Stimulated activated CD8-positive, alpha-beta memory T cell treated with anti-CD3 and anti-CD28 coated beads, Interleukin-4, amount 100 ng/mL, for 1 hour (primary cell): ENCODE measurements at places on chromosomes 7 and 10.

DNA sequence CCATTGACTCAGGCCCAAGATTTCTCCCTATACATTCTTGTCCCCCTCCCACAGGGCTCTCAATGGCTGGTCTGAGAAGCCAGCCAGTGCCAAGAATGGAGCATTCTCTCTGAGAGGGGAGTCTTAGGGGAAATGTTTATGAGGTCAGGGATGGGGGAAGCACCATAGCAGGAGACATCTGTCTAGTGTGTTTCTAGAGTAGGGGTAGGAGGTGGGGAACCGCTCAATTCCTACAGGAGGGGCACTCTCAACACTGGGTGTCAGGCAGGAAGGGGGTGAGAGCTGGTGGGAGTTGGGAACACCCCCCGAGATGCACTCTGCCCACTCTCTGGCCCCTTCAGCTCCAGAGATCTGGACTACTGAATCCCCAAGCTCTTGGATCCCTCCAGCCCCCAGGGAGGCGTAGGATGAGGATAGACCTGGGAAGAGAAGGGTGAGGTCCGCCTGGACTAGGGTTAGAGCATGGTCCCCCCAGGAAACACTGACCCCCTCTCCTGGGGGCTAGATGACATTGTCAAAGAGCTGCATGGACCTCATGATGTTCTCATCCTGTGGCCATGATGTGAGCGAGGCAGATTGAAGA lies 8.7 kb upstream of the OGA start:
- no peak for DNase-seq

DNA sequence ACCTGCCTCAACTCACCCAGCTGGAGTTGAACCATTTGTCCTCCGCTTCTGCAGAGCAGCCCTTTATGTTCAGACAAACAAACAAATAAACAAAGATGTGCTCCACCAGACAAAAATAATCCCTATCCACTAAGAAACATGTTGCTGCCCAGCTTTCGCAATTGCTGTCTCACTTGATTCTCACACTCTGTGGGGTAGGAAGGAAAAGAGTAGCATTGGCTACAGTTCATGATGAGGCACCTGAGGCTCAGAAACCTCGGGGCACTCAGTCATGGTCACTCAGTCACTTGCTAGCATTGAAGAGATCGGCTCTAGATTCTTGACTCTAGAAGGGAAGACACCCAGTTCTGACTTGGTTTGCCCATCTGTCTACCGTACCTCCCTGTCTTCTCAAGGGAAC lies 88.0 kb upstream of the ZMIZ1 start:
- DNase-seq: no peak

GRCh38 chr10:31152421-31153135 lies 120.9 kb upstream of the ZNF438 start:
- DNase-seq: no peak

- no peak for DNase-seq
These were observed 807.9 kb upstream of the MBL2 start for GRCh38 chr10:53580465-53580864.

DNA sequence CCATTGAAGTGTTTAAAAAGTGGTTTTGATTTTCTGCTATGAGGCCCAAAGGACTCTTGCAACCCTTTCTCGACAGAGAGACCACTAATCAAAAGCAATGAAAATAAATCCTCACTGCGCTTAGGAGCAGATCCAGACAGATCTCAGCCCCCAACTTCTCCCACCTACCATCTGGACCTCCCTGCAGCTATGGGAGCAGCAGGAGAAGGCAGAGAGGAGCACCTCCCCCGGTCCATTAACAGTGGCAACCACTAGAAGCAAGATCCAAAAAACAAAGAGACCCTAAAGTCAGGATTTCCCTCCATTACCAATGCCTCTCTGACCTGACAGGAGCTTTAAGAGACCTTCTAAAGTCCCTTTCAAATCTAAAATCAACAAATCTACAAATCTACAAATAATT lies 99.0 kb upstream of the LSM8 start:
- no peak for DNase-seq

DNA sequence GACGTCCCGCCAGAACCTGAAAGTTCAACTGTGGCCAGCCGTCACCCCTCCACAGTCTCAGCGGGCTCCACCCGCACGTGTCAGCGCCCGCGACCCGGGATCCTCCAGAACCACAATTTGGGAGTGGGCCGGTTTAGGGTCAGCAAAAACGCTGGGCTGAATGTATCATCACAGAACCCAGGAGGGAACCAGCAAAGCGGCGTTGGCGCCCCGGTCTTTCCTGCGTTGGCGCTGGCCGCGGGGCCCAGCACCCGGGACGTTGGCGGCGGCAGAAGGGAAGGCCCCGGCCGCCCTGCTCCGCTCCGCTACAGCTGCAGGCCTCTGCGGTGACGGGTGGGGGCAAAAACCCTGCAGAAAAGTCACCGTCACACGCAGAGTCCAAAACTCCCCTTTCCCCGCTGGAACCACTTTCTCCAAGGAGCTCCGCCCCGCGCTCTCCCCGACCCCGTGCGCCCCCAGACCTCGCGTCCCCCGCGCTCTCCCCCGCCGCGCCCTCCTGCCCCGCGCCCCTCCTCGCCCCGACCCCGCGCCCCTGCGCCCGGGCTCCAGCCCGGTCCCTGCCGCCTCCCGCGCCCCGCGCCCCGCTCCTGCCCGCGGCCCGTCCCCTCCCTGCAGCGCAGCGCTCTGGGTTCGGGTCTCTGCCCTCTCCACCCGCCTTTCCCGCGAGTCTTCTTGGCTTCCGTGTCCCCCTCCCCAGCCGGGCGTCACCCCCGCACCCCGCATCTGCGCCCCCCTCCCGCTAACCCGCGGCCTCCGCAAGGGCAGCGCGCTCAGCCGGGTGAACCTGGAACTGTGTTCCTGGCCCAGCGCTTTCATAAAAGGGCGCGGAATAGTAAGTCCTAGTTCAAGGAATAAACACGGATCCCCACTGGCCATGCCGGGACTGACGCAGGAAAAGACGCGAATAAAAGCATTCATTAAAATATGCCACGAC lies 24.0 kb upstream of the RNF32 start:
- no peak for DNase-seq

DNA sequence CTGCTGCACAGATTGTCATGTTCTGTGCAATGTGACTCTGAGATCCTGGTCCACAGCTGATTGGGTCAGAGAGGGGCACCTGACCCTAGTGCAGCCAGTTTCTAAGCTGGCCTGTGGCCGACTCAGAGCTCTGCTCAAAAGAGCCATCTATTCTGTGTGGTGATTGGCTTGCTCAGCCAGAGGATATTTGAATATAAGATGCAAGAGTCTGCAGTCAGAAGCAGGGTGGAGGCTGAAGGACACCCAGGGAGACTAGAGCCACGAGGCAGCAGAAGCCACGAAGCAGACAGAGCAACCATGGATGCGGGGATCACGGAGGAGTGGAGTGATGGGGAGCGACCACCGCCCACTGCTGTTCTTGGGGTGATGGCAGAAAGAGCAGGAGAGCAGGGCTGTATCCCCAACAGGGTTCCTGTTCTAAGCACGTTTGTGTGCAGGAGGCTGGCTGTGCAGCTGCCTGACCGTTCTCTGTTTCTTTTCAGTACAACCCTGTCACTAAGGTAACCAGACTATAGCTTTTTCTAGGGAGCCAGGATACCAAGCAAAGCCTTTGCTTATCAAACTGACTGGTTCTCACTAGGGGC lies 19.5 kb upstream of the RHEB start:
- no peak for DNase-seq

DNA sequence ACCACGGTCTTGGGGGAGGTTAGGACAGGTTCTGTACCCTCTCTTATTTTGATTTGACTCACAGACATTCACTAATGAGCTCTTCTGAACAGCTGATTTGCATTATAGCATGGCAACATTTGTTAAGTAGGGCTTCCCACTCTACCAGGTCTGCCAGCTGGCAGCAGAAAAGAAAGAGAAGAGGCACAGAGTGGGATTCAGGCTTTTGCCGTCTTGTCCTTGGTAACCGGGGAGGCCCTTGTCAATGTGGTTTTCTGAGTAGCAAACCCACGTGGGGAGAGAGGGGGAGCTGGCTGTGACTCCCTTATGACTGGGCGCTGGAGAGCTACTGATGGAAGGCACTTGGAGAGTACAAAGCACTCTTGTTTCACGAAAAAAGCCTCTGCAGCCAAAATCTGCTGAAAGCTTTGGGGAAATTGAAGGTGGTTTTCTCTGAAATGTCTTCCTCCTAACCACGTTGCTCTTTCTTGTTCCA lies 355.3 kb upstream of the GALNT17 start:
- DNase-seq: no peak

- no peak for DNase-seq
These were observed 39.6 kb upstream of the SP8 start for GRCh38 chr7:20826243-20826642.

- no peak for DNase-seq
These were observed 143.0 kb upstream of the BMPER start for GRCh38 chr7:33762151-33762910.

GRCh38 chr7:23349484-23350157 lies 50.5 kb downstream of the MALSU1 start:
- DNase-seq: no peak

GRCh38 chr7:15464667-15465121 lies 97.1 kb downstream of the AGMO start:
- DNase-seq: no peak

DNA sequence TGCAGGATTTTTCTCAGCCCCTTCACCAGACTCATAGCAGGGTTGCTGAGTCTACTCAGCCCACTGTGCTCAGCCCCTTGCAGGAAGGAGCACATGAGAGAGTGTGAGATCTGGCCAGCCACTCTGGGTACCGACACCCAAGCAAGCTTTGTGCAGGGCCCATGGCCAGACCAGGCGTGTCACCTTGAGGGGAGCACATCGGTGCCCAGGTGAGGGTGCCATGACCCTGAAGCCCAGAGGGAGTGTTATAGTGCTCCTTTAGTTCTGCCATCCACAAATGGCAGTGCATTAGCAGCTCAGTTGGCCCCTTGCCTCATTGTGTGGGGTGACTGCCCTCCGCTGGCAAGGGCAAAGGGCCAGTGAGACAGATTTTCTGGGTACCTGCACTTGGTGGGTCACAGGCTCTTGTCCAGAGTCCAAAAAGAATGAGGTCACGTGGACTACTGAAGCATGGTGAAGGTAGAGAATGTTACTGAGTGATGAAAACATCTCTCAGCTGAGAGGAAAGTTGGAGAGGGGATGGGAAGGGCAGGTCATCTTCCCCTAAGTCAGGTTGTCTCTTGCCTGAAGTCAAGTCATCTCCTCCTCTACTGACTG lies 181.8 kb downstream of the MACC1 start:
- DNase-seq: no peak

DNA sequence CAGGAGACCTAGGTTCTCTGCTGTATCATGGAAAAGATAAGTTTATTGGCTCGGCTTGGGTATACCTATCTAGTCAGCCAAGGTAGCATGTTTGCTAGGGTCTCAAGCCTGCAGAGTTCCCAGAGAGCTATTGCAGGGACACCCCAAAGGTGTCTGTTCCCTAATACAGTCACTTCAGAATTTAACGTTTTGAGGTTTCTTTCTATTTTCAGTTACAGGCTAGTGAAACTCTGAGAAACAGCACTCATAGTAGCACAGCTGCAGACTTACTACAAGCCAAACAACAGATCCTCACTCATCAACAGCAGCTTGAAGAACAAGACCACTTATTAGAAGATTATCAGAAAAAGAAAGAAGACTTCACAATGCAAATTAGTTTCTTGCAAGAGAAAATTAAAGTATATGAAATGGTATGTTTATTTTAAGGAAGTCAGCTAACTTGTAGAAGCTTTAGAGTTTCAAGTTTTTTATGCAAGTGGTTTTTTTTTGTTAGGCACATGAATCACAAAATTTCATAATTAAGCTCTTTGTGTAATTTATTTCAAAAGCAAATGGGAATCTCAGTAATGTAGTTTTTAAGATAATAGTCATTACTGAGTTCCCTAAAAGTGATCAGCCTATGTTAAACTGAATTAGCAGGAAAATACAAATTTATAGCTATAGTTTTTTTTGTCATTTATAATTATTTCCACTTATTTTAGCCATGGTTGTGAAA lies 54.9 kb downstream of the AKAP9 start:
- no peak for DNase-seq

- no peak for DNase-seq
These were observed 20.3 kb upstream of the PPIA start for GRCh38 chr7:44776211-44776610.

DNA sequence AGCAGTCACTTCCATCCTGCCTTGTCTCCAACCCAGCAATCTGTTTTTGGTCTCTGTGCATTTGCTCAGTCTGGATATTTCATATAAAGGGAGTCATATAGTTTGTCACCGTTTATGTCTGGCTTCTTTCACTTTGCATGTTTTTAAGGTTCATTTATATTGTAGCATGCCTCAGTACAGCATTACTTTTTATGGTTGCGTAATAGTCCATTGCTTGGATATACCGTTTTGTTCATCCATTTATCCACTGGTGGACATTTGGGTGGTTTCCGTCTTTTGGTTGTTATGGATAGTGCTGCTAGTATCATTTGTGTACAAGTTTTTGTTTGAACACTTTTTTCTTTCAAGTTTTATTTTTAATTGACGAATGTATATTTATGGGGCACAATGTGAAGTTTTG lies 18.2 kb downstream of the TBC1D12 start:
- no peak for DNase-seq
